ENCODE measurements at places on chromosomes 11 and 22. TPM values are rescaled to one million over a fixed set of nuclear protein-coding genes. Genes with fewer than 3 reads are reported as not detected.

GRCh38 chr22:39729141-39729934, 158.8 kb downstream of the CACNA1I start:
- DNase-seq = no peak

DNA sequence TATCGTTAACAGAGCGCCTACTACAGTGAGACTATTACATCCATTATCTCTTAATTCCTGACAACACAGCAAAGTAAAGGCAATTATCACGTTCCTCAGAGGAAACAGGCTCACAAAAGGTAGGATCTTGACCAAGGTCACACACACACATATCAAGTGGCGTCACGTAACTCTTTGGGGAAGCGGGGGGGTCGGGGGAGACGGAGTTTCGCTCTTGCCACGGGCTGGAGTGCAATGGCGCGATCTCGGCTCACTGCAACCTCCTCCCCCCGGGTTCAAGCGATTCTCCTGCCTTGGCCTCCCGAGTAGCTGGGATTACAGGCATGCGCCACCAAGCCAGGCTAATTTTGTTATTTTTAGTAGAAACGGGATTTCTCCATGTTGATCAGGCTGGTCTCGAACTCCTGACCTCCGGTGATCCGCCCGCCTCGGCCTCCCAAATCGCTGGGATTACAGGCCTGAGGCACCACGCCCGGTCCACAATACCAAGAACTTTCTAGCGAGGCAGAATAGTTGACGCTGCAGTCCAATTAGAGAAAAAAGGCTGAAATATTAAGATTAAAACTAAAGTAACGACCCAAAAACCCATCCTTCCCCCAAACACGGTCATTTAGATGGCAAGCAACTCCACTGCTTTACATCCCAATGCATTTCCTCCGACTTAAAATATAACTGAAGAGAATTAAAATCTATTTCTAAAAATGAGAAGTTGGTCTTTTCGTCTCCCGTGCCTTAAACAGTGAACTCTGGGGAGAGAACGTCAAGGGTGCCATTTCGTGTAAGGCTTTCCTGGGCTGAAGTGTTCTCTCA, 1.2 kb downstream of the DDX17 start:
- DNase-seq = peak; percentile 40

DNA sequence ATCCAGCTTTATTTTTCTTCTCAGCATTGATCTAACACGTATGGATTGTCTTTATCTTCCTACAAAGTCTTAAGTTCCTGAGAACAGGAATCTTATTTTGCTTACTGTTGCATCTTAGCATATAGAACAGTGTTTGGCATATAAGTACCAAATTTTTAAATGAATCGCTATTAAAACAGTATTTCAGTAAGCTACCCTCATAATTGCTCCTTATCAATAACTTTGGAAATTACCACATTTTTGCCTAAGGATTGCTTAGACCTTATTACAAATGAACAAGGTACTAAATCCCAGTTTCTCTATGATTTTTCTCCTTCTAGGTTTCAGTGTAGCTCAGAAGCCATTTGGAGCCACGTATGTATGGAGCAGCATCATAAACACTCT, 9.7 kb downstream of the DEPDC7 start:
- no peak for DNase-seq

DNA sequence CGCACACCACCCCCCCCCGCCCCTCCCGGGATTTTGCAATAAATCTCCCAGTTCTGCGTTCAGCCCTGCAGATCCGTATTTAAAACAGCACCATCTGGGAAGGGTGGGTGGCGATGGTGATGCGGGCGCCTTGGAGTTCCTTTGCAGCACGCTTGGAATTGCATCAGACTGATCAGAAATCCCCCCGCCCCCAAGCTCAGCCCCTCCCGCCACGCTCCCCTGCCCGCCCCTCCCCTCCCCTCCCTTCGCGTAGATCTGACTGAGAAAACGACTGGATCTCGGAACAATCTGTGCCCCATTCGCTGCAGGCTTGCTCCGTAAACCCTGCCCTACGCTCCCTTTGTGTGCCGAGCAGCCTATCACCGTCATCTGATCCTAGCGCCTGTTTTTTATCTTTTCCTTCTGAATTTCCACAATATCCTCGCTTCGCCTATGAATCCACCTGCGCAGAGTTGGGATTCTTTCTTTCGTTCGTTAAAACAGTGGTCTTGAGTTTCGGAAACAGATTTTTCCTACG, 18.1 kb upstream of the BDNF start:
- peak; percentile 42 for DNase-seq

GRCh38 chr11:1839924-1840779, 1.4 kb downstream of the TNNI2 start:
- DNase-seq = peak; percentile 44

DNA sequence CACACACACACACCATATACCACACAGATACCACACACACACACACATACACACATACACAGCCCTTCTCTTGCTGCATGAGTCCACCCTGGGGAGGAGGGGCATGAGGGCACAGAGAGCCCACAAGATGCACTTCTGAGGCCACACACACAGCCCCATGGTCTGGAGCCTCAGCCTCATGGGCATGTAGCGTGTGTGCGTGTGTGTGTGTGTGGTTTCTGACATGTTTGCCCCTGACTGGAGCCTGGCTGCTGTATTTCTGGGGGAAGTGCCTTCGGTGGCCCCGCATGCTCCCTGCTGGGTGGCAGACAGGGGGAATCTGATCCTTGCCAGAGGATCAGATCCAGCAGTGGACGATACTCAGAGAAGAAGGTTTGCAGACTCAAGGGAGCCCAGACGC, 97.0 kb upstream of the PRR5 start:
- no peak for DNase-seq

DNA sequence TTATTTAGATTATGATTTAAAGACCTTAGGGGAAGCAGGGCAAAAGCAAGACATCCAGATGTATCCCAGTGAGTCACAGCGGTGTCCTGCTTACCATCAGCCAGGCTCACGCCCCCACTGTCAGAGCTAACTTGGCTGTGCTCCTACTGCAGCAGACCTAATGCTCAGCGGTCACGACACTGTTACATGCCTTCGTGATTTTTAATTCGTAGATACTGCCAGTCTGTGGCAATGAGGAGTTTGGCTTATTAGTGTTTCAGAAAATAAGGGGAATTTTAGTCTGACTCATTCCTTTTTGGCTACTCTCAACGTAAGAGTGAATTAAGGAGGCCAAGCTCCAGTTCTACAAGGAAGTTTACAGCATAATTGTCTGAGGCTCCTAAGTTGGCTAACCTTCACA, 22.7 kb downstream of the EFCAB6 start:
- peak; percentile 96 for DNase-seq

- no peak for DNase-seq
Measured at GRCh38 chr11:116928102-116928777, 90.8 kb upstream of the APOA1 start.

DNA sequence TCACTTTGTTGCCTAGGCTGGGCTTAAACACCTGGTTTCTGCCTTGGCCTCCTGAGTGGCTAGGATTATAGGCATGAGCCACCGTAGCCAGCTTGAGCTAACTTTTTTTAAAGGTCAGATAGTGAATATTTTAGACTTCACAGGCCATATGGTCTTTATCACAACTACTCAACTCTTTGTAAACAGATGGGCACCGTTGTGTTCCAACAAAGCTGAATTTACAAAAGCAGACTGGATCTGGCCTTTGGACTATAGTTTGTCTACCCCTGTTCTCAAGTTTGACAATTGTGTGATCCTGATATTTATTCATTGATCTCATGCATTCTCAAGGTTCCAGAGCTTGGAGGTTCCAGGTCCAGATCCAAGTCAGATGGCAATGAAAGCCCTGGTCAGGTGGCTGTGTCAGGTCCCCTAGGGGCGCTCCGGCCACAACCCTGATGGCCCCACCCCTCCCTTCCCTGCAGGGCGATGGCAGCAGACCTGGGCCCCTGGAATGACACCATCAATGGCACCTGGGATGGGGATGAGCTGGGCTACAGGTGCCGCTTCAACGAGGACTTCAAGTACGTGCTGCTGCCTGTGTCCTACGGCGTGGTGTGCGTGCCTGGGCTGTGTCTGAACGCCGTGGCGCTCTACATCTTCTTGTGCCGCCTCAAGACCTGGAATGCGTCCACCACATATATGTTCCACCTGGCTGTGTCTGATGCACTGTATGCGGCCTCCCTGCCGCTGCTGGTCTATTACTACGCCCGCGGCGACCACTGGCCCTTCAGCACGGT, 15.8 kb downstream of the P2RY2 start:
- DNase-seq = no peak

GRCh38 chr22:28116219-28116673, 197.2 kb upstream of the PITPNB start:
- DNase-seq = peak; percentile 73

DNA sequence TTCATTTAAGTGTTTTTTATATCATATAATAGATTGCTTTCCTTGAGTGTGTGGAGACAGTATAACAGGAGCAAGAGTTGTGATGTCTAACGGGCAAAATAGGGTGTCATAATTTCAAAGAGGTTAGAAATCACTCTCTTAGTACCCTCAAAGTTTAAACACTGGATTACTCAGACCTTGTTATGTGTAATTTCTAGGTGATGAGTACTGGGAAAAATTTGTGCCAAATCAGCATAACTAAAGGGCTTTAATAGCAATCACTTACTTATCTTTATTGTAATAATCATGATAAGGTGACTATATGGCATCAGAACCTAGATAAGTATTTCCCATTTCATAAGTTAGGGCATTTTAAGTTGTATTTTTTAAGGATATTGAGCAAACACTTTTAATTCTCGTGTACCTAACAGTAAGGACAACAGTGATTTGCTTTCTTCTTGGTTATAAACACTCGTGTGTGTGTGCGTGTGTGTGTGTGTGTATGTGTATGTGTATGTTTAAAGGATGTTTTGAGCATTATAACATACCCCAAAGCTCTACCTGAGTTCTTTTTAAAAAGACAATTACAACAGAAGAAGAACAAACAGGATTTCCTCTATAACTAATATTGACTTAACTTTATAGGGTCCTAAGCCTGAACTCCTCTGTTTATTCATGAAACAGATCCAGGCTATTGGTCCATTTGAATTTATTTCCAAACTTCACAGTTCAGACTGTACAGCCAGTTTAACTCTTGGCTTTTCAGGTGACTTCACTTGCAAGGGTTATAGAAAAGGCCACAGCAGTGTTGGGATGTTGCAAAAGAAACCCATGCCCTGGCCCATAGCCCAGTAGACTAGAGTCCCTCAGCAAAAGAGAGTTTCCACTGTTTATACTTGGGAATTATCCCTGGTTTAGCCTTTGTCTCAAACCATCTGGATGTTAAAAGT, 23.7 kb upstream of the PDE3B start:
- DNase-seq = peak; percentile 73

- DNase-seq = no peak
Measured at GRCh38 chr11:67776852-67777520, 102.6 kb upstream of the ALDH3B2 start.

GRCh38 chr11:72643547-72643946, 30.7 kb downstream of the PDE2A start:
- no peak for DNase-seq

P2RY6 gene
- total RNA-seq = not detected

KCNJ5 gene
- 12.5 TPM for total RNA-seq

MYEOV gene
- total RNA-seq = 0.48 TPM

SAA1 gene
- not detected for total RNA-seq

TCP11L1 gene
- total RNA-seq = 40.7 TPM

RTN3 gene
- total RNA-seq = 56.6 TPM

ME3 gene
- total RNA-seq = 37.6 TPM

EHBP1L1 gene
- 91.0 TPM for total RNA-seq

BEST1 gene
- 7.5 TPM for total RNA-seq
